Ammon's horn (tissue), 1 donor: ENCODE measurements at places on chromosomes 7 and 10.

GRCh38 chr7:36210291-36210922, 57.4 kb downstream of the EEPD1 start:
- no peak for DNase-seq

DNA sequence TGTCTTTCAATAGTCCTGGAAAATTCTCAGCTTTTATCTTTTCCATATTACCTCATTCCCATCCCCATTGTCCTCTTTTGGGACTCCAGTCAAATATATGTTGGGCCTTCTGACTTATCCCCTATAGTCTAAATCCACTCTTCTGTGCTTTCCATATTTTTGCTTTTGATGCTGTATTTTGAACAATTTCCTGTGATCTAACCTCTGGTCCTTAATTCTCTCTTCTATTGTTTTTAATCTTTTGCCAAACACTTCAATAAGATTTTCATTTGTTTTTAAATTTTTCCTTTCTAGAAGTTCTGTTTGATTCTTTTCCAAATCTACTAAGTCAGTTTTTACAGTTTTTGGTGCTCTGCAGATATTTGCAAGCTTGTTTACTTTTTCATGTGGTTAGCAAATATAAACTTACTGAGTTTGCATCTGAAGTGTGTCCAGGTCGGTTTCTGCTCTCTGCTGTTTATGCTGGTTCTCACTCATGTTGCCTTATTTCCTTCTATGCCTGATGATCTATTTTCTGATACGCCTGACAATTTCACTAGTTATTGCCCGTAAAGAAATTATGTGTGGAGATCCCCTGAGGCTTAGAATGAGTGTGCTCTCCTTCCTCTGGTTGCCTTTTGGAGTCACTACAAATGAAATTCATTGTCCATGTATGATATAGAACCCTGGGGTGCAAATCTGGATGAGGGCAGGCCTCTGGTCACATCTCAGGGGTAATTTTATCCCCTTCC, 110.4 kb downstream of the RBM20 start:
- no peak for DNase-seq

- DNase-seq, result no peak
These were observed 60.5 kb upstream of the PRKCQ start for GRCh38 chr10:6640433-6641040.

DNA sequence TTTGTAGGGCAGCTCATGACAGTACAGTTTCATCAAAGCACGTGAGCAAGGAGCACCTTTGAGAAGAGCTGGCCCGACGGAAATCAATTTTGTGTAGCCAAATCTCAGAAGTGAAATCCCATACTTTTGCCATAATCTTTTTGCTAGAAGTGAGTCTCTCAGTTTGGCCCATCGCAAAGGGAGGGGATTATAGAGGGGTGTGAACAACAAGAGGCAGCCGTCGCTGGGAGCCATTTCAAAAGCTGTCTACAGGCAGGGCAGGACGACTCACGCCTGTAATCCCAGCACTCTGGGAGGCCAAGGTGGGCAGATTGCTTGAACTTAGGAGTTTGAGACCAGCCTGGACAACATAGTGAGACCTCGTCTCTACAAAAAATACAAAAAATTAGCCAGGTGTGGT, 599.8 kb downstream of the GALNT17 start:
- DNase-seq, result no peak

DNA sequence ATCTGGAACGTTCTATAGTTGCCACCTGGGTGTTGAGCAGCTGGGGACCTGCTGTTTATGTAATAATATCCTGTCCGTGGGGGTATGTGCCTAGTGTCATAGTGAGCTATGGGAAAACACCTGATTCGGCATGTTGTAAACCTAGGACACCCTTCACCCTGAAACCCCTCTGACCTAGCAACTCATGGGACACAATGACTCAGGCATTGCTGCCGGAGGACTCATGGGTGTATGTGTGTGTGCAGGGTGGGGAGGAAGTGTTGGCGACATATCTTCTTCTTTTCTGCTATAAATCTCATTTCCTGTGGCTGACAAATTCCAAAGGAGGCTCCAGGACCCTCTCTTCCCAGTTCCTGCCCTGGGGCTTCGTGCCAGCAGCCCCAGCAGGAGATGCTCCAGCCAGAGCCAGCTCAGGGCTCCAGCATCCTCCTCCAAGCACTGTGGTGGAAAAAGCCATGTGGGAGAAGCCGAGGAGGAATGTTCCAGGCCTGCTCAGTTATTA, 77.0 kb upstream of the PODXL start:
- no peak for DNase-seq

DNA sequence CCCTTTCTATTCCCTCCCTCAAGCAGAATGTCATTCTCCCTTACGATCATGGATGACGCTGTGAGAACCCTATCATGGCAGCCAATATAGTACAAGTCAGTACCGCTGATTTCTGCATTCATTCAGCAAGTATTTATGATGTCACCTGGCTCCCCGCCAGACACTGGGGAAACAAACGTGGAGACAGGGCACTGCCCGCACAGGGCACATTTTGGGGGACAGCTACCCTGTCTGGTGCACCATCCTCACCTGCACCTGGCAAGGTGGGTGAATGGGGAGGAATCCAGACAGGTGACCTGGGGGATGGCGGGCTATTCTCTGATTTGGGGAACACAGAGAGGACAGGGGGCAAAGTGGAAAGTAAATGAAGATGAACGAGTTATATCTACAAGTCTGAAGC, 28.4 kb downstream of the MKI67 start:
- no peak for DNase-seq

DNA sequence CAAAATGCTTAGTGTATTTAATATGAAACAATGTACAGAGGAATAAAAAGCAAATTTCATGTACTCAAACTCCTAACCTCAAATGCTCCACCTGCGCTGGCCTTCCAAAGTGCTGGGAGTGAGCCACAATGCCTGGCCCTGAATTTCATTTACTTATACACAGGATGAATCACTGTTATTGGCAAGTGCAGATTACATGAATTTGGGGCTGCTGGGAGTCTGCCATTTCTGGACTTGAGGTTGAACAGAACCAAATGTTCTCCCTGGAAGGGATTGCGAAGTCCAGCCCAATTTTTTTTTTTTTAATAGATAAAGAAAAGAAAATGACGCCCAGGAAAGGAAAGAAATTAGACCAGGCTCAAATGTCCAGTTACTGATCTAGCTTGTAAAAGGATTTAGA, 6.8 kb upstream of the CSTF2T start:
- DNase-seq, result no peak

DNA sequence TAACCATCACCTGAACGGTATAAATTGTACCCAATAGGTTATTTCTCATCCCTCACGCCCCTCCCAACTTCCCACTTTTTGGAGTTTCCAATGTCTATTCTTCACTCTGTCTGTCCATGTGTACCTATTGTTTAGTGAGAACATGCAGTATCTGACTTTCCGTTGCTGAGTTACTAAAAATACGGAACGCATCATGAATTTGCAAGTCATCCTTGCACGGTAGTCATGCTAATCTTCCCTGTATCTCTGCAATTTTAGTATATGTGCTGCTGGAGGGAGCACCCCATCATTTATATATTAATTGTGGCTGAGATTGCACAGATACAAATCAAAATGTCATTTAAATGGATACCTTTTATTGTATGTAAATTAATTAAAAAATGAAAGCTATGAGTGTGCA, 75.7 kb upstream of the SFMBT2 start:
- DNase-seq, result no peak

DNA sequence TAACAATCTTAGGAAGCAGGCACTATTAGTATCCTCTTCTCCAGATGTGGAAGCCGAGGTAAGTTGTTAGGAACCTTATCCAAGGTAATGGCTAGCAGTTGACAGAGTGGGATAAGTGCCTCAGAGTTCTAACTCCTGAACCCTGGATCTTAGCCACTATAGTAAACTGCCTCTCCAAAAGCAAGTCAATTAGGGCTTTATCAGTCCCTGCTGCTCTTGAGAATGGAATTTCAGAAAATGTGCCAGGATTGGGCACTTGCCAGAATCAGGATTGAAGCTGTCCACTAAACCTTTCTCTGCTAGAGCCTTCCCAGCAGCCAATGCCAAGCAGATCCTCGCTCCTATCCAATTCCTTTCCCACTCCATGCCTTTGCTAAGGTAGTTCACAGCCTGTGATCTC, 777.5 kb upstream of the POM121L12 start:
- no peak for DNase-seq

- peak; percentile 3 for DNase-seq
These were observed 301.6 kb upstream of the HPS1 start for GRCh38 chr10:98748298-98748697.

DNA sequence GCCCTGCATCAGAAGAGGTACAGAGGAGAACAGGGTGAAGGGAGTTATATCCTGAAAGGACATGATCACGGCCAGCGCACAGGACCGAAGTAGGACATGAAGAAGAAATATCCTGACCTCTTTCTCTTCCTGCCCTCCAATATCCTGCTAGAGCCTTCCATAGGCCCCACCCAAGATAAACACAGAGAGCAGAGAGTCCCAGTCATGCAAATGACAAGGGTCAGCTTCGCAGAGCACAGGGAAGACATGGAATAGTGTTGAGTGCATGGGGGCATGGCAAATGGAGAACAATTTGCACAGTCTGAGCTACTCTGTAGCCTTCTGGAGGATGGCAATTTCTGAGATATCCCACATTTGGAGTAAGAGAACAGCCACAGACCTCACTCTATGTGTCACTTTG, 371.4 kb downstream of the GRM8 start:
- no peak for DNase-seq

DNA sequence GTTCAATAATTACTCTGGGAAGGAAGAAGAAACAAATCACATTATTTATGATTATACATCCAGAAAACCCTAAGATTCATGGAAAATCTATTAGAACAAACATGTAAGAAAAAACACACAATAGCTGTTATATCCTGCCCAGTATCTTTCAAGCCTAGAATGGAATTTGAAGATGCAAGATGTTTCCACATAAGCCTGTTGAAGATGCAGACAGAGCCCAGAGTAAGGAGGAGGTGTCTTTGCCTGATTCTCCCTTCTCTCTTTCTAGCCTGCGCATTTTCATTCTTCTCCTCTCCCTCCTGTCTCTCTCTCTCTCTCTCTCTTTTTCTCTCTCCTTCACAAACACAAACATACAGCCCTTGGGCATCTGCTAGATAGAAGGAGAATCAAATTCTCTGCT, 170.1 kb upstream of the INHBA start:
- no peak for DNase-seq

GRCh38 chr10:94093286-94093905, 99.7 kb downstream of the PLCE1 start:
- DNase-seq, result no peak

GRCh38 chr7:65820287-65820950, 52.5 kb upstream of the VKORC1L1 start:
- DNase-seq, result no peak

- no peak for DNase-seq
These were observed 182.7 kb upstream of the PLXNA4 start for GRCh38 chr7:132758986-132759385.

DNA sequence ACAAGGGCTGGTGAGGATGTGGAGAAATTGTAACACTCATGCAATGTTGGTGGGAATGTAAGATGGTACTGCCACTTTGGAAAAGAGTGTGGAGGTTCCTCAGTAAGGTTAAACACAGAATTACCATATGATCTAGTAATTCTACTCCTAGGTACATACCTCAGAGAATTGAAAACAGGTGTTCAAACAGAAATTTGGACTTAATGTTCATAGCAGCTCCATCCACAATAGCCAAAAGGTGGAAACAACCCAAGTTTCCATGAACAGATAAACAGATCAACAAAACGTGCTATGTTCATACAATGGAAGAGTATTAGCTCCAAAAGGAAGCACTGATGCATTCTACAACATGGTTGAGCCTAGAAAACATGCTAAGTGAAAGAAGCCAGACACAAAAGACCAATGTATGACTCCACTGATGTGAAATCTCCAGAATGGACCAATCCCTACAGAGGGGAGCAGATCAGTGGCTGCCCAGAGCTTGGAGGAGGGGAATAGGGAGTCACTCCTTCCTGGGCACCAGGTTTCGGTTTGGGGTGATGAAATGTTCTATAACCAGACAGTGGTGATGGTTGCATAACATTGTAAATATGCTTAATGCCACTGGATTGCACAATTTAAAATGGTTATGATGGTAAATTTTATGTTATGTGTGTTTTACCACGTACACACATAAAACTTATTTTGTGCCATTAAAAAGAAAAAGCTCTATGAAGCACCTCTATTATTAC, 5.7 kb upstream of the WDR86 start:
- DNase-seq, result no peak
